Breast epithelium (tissue), 4 donors: ENCODE measurements at places on chromosomes 3 and 15.
A peak's percentile ranks its signal among the peaks of the same experiment; 100 is the strongest.

DNA sequence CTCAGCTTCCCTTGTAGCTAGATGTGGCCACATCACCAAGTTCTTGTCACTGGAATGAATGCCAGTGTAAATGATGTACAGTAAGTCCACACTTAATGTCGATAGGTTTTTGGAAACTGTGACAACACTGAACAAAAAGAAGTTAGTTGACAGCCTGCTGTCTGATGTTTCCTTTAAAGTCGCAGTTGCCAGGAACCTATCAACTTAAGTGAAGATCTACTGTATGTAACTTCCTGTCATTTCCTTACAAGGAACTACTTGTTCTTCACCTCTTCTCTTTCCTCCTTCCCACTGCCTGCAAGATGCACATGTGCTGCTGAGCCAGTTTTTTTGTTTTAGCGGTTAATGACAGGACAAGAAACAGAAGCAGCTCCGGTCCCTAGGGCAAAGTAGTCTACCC, 44.6 kb downstream of the HDGFL3 start:
- DNase-seq = no peak

DNA sequence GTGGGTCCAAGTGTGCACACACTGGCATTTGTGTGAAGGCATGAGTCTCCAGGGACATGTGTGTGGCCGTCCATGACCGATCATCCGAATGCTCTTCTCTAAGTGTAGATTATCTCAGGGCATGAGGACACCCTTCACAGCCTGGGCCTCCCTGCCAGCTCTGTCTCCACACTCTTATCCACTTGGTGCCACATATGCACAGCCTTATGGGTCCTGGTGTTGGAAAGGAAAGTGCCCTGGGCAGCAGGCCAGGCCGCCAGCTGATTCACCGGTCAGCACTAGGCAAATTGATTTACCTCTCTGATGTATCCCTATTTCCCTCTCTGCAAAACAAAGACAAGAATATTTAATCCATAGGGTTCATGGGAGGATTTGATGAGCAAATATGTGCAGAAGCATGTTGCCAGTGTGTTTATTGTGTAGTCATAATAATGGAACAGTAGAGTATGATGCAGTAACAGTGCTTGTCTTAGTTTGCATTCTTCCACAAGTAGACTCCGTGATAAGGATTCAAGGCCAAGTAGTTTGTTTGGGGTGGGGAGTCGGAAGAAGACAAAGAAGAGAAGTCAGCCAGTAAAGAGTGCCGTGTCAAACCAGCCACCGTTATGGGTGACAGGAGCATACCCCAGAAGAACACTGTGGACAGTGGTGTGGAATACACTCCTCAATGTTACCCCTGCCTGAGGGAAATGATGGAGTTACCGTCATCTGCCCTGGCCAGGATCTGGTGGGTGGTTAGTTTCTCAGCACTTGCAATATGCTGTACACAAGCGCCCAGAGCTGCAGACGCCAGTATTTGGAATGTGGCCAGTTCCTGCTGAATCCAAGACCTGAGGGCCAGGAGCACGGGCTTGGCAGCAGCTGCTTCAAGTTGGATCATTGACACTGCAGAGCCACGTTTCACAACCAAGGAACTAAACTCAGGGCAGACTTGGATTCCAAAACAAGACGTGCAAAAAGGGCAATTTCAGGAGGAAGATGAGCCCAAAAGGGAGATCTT, 85.1 kb downstream of the MTHFS start:
- peak; percentile 78 for DNase-seq

DNA sequence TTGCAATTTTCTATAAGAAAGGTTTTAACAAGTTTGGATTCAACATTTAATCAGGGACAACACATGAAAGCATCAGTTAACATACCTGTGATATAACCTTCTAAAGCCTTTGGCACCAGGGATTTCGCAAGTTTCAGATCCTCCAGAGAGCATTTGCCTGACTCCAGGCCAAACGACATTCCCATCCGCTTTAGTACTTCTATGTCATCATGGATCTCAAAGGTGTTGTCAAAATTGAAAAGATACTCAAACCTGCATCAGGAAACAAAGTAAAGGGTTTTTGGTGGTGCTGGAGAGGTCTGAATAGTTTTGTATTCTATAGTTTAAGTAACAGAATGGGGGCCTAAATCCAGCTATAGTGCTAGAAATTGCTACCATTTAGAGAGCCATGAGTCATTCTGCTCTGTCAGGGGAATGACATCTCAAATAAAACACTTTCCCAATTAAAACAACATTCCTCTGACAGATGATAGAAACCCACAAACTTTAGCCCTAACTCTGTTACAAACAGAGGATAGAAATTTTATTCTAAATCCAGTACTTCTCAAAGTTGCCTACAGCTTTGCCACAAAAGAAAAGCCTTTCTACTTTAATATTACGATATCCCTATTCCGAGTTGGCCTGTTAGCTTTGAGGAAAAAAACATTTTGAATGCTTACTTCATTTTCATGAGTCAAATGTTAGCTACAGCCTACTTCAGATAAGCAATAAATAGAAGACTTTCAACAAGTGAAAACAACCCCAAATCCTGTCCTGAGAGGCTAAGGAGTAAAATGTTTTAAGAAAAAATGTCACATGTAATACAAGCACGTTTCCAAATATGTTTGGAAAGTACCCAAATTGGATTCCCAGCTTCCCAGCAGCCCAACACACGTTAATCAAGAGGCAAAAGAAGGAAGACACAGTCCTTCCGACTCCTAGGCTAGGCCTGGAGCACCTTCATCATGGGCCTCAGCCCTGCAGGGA, 83.4 kb downstream of the ATP1B3 start:
- DNase-seq = no peak

GRCh38 chr3:151686257-151686656, 47.5 kb upstream of the AADACL2 start:
- no peak for DNase-seq

- no peak for DNase-seq
These were observed 10.3 kb downstream of the RPS17 start for GRCh38 chr15:82530006-82530405.

- no peak for DNase-seq
These were observed 37.7 kb downstream of the SLMAP start for GRCh38 chr3:57793737-57794187.

GRCh38 chr3:120284747-120285507, at the start of gene GPR156:
GPR156 (minus strand) TSS chr3:120285222; CDS start chr3:120244098, 41,124 bp downstream.
- no peak for DNase-seq

DNA sequence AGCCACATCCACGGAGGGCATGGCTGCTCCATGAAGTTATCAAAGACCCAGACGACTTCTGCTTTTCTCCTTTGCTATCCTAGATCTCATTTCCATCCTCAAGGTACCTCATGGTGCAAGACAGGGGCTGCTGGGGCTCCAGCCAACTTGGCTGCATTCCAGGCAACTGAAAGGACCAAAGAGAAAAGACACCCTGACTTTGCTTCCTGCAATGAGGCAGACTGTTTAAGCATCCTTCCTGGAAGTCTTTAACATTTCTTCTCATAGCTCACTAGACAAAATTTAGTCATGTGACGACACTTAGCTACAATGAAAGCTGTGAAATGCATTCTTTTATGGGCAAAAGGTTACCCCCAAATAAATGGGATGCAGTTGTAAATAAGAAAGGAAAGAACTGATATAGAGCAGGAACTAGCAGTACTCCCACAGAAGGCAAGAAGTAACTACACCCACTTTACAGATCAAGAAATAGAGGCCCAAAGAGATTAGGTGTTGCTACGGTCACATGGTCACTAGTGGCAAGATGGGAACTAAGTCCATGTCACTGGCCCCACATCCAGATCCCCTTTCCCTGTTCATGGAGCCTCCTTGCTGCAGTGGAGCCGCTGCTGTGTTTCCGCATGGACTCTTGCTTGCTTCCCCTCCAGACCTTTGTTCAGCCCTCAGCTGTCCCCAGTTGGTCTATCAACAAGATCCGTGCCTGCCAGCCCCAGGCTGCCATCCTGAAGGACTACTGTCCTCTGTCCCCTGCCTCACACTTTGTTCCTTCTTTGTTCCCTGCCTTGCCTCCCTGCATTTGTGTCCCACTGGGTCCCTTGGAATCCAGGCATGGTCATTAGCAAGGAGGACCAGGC, 107.0 kb downstream of the XXYLT1 start:
- no peak for DNase-seq

GRCh38 chr3:58052373-58053273, 44.4 kb downstream of the FLNB start:
- peak; percentile 73 for DNase-seq

DNA sequence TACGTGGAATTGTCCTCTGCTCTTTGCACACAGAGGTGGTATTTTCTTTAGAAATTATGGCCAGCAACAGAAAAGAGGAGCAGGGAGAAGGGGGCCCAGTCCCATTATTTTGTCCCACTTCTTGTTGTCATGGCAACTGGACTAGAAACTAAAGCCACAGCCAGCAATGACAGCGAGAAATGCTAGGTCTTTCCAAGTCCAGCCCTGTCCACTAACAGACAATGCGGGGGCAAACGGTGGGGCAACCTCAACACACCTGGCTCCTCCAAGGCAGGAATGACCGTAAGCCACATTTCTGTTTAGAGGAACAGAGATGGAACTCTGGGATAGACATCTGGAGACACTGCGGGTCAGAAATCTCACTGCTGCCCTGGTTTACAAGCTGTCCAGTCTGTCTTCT, 107.3 kb downstream of the RFTN1 start:
- no peak for DNase-seq

DNA sequence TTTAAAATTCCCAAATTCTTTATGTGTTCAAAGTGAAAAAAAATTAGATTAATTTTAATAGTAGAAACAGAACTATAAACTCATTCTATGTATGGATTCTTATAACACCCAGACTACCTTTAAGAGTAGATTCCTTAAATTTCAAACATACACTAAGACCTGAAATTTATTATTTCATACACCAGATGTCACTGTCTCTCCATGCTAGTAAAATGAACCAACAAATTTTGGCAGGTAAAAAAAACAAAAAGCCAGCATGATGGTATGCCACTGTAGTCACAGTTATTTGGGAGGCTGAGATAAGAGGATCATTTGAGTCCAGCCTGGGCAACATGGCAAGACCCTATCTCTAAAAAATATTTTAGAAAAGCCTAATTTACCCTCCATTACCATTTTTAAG, 461.3 kb upstream of the NAALADL2 start:
- DNase-seq = no peak

- no peak for DNase-seq
These were observed 787.9 kb upstream of the LMCD1 start for GRCh38 chr3:7713724-7714123.

DNA sequence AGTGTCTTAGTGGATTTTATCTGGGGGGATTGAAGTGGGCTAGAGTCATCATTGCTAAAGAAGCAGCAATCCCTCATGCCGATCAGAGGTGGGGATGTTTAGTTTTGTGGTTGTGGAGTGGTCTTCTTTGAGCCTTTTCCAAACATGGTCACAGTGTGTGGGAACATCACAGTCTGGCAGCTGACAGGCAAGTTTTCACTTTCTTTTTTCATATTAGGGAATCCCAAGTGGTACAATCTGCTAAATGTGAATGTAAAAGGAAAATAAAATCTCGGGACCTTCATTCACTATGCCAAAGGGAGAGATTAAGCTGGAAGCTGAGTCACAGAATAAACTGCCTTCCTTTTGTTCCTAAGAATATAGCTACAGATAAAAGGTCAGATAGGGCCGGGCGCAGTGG, 10.4 kb upstream of the CX3CR1 start:
- DNase-seq = no peak

- no peak for DNase-seq
These were observed 23.2 kb downstream of the THSD4 start for GRCh38 chr15:71138473-71138872.

GRCh38 chr3:99439892-99440291, 198.5 kb upstream of the COL8A1 start:
- no peak for DNase-seq
